Activated CD8-positive, alpha-beta memory T cell treated with anti-CD3 and anti-CD28 coated beads for 4 hours (primary cell): ENCODE measurements at places on chromosomes 1 and 21.
A peak's percentile ranks its signal among the peaks of the same experiment; 100 is the strongest.

DNA sequence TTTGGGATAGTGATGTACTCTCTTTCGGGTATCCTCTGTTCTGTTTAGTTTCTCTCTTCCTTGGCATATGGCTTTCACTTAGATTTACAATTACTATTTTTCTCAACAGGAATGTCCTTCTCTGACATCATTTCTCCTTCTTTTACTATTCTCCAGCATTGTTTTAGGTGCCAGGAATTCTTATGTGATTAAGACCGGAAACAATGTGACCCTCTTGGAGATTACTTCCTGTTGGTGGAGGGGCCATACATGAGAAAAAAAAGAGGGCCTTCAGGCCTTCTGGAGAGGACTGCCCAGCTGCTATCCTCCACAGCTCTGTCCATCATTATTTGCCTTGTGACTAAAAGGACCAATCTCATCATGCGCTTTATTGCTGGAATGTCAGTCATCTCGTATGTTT is 50.4 kb upstream of the ADAMTS5 start:
- no peak for DNase-seq

DNA sequence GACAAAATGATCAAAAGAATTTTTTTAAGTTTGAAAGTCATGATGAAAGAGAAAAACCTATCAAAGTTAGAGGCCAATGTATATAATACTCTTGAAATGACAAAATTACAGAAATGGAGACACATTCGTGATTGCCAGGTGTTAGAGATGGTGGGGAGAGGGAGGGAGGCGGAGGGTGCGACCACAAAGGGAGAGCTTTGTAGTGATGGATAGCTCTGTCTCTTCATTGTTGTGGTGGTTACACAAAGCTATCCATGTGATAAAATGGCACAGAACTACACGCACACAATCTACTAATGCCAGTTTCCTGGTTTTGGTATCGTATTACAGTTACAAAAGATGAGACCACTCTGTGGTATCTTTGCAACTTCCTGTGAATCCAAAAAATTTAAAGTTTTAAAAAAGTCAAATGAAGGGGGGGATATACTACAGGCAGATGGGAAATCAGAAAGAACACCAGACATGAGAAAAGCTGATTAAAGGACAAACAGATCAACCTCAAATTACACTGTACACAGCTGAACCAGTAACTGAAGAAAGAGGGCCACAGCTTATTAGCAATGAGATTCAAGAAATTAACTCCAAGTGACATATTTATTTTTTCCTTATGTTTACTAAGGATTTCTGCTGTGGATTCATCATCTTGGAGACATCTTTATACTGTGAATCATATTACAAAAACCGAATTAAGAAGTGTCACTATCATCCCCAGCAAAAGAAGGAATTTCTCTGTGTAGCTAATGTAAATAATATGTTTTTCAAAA is 199.1 kb downstream of the SLC45A1 start:
- no peak for DNase-seq

DNA sequence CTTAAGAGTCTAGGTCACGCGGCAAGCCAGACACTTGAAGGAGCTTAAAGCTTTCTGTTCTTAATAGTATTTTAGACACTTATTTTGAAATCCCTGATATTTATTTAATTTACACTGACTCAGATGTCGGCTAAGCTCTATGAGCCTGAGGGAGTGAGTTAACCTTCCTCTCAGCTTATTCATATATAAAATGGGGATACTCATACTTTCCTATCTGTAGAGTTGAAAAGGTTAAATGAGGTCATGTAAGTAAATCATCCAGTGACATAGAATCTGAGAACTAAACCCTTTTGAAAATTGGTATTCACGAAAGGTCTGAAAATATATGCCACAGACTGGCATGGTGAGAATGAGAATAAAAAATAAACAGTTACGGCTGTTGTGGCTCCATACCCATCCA is 1.4 kb upstream of the GPR161 start:
- no peak for DNase-seq

- no peak for DNase-seq
These were observed 96.7 kb downstream of the PTPRU start for GRCh38 chr1:29333008-29333407.

DNA sequence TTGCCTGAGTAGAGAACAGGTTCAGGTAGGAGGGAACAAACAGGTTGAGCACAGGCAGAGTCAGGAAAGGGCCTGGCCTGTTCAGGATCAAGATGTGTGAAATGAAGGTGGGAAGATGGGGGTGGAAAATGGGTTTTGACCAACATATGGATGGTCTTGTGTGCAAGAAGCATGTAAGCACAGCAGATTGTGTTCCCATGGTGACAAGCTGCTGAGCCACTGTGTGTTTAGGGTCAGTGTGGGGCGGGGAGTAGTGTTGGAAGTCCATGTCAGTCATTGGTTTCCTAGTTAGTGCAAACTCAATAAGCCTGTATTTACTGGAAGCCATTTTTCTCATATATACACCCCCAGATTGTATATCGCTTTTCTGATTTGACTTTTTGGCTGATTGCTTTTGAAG is 111.9 kb downstream of the CAMTA1 start:
- DNase-seq: no peak

DNA sequence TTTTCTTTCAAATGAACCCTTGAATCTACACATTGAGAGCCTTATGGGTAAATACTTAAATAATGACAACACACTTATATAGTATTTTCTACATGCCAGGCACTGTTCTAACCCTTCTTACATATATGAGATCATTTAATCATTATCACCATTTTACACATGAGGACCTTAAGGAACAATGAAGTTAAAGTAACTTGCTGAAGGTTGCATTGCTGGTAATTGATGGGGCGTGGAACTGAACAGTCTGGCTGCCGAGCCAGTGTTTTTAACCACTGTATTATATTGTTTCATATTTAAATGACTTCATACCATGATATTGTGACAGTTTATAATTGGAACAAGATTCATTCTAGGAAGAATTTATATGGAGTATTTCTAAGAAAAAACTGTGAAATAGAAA is 111.9 kb upstream of the TENT5C start:
- DNase-seq: no peak

DNA sequence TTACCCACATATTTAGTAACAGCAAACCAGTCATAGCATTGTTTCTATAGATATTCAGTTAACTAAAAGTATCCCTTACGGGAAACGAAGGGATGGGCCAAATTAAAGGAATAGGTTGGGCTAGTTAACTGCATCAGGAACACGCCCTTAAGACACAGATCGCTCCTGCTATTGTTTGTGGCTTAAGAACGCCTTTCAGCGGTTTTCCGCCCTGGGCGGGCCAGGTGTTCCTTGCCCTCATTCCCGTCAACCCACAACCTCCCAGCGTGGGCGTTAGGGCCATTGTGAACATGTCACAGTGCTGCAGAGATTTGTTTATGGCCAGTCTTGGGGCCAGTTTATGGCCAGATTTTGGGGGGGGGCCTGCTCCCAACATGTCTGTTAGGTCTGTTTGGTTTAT is 14.7 kb downstream of the TNFRSF18 start:
- DNase-seq: no peak

GRCh38 chr1:77524038-77524437 is 158.4 kb downstream of the ZZZ3 start:
- DNase-seq: no peak

- no peak for DNase-seq
These were observed 35.6 kb downstream of the MSTO1 start for GRCh38 chr1:155645648-155646047.

DNA sequence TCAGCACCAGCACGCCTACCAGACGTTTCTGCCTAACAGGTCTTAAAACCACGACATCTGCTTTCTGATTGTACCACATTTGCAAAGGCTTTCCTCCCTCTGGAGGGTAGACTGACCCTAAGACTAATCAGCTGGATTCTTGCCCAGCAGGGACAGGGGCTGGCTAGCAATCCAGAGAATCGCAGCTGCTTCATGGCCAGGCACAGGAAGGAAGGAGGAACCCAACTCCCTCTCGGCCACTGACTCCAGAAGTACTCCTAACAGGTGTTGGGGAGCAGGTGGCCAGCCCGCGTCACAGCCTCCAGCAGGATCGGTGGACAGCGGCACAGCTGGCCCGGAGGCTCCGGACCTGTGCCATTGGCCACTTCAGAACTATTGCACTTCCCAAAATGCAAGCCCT is 180.8 kb downstream of the NPHP4 start:
- DNase-seq: no peak

DNA sequence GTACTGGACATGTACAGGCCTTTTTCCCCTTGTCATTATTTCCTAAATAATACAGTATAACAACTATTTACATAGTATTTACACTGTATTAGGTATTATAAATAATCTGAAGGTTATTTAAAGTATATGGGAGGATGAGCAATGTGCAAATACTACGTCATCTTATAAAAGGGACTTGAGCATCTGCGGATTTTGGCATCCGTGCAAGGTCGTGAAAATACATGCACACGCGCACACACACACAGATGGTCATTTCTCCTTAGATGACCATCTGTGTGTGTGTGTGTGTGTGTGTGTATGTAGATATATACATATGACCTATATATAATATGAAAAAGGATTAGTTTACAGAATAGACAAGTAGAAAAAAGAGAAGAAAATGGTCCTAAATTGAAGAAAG is 15.4 kb downstream of the ALG14 start:
- DNase-seq: no peak

DNA sequence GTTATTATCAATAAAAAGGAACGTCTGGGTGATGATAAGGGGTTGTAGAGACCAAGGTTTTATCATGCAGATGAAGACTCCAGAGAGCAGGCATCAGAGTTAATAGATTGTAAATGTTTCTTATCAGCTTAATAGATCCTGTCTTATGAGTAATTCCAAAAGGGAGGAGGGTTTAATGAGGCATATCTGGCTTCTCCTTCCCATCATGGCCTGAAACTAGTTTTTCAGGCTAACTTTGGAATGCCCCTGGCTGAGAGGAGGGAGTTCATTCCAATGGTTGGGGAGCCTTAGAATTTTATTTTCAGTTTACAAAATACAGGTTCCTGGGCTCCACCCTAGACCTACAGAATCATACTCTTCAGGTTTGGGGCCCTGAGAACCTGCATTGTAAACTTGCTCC is 13.5 kb downstream of the PLA2G2D start:
- no peak for DNase-seq

DNA sequence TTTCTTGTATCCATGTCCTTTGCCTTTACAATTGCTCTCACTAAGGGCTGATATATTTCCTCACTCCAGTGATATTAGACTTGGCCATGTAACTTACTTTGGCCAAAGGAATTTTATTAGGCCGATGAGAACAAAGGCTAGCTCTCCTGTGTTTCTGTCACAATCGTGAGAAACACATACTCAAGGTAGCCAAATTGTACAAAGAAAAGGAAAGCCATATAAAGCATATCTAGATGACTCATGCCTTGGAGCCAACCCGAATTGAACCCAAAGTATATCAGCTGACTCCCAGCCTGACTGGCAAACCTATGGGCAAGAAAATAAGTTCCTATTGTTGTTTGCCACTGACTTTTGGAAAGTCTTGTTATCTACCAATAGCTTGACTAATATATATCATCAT is 371.7 kb upstream of the LRRC7 start:
- no peak for DNase-seq

DNA sequence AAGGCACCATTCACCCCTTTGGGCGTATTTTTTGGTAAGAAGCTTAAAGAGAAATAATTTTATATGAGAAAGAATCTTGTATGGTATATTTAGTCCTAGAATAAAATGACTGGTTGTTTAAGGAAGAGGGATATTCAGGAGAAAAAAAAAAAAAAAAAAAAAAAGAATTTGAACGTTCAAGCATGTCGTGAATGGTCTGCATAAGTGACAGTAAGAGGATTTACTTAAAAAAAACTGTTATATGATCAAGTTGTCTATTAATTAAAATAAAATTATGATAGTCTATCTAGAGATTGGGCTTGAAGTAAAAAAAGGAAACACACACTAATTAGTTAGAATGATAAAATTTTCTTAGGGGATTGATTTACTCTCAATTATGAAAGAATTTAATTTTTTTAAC is 11.7 kb upstream of the OR14I1 start:
- DNase-seq: no peak

DNA sequence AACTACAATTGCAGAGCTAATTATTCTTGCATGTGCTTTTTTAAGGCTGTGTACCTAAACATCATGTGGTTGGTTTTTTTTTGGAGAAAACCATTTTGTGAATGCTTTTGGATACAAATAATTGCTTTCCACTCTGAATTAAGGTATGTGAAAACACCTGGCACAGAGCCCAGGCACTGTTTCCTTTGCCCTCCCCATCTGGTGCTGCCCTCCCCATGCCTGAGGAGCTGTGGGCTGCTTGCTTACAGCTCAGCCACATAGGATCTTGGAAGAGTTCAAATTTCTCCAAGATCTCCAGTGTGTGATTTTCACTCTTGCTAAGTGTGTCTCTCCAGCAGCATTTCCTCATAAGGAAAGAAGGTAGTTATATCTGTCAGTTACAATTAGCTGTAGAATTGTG is 27.8 kb downstream of the DNM3 start:
- DNase-seq: no peak

DNA sequence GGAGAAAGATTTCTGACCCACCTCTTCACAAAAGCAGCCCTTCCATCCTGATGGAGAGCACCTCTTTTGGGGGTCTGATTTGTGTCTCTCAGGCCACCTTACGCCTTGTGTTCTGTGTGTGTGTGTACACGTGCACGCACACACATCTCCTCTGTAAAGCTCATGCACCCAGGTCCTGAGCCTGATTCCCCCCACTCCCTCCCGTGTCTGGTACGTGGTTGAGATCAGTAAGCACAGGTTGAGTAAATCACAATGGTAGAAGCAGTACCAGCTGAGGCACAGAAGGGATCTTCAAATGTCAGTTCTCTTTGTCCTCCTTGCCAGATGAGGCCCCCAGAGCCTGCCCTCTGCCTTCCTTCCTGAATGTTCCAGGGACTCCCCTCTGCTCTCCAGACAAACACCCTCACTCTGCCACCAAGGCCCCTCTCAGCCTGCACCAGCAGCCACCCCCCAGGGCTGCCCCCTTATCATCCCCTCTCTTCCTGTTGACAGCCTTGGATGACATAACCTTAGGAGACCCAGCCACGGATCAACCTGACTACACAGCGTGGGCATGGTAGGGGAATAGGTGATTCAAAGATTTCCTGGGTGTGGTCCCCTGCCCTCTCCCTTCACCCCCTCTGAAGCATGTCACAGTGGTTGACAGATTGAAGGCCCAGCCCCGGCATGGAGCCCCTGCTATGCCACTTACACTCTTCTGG is 112.8 kb downstream of the HIVEP3 start:
- DNase-seq: peak; percentile 37

DNA sequence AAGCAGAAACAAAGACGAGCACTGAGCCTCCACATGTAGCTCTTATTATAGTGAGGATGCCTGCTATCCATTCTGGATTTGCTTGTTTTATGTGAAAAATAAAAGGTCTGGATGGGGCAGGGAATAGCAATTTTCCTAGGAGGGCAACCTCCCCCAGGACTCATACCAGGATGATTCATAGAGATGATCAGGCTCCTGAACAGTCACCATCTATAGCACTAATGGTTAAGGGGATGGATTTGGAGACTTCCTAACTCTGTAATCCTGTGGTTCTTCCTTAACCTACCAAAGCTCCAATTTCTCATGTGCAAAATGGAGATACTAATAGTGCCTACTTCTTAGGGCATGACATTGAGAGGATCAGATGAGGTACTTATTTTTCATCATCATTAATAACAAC is 34.5 kb upstream of the CD58 start:
- DNase-seq: no peak
